ENCODE measurements at places on chromosomes 12 and 14. TPM values are rescaled to one million over a fixed set of nuclear protein-coding genes. Genes with fewer than 3 reads are reported as not detected.

PTPRB gene
- total RNA-seq, result 1.2 TPM

DNA sequence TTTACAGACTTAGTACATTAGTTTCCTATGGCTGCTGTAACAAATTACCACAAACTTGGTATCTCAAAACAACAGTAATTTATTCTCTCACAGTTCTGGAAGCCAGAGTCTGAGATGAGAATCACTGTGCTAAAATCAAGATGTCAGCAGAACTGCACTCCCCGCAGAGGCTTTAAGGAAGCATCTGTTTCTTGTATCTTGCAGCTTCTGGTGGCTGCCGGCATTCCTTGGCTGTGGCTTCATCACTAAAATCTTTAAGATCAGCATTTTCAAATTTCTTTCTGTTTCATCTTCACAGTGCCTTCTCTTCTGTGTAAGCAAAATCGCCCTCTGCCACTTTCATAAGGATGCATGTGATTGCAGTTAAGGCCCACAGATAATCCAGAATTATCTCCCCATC lies 9.4 kb downstream of the STON2 start:
- peaks cover 19% of the 10 kb centered on the region for H3K36me3 ChIP-seq
- DNase-seq, result no peak
- no peak overlapping the region for H3K4me3 ChIP-seq
- no peaks in the 10 kb centered on the region for H3K27me3 ChIP-seq
- peaks cover 9% of the 10 kb centered on the region for H3K4me1 ChIP-seq

BMAL2 gene
- total RNA-seq, result 34.3 TPM

DTX3 gene
- 65.5 TPM for total RNA-seq

GRCh38 chr12:116673681-116674111 lies 64.2 kb downstream of the SPRING1 start:
- no peaks in the 10 kb centered on the region for H3K36me3 ChIP-seq
- H3K27ac ChIP-seq, result no peak overlapping the region
- peaks cover 23% of the 10 kb centered on the region for H3K4me1 ChIP-seq
- peaks cover 8% of the 10 kb centered on the region for H3K27me3 ChIP-seq
- no peak for DNase-seq

- H3K27me3 ChIP-seq, result peaks cover 3% of the 10 kb centered on the region
- H3K27ac ChIP-seq, result no peak overlapping the region
- no peak overlapping the region for H3K4me3 ChIP-seq
- no peaks in the 10 kb centered on the region for H3K36me3 ChIP-seq
Observed at GRCh38 chr12:97398704-97399103, 63.9 kb upstream of the RMST start.

Measured in type B pancreatic cell (in vitro differentiated cells).